ENCODE measurements at places on chromosomes 3 and 15. TPM values are rescaled to one million over a fixed set of nuclear protein-coding genes. Genes with fewer than 3 reads are reported as not detected.

PLSCR5 gene
- not detected for total RNA-seq

SLC15A2 gene
- total RNA-seq, result 0.07 TPM

- no peak for DNase-seq
Observed at GRCh38 chr15:33243393-33243792, 48.9 kb upstream of the FMN1 start.

ITIH3 gene
- total RNA-seq, result not detected

DNA sequence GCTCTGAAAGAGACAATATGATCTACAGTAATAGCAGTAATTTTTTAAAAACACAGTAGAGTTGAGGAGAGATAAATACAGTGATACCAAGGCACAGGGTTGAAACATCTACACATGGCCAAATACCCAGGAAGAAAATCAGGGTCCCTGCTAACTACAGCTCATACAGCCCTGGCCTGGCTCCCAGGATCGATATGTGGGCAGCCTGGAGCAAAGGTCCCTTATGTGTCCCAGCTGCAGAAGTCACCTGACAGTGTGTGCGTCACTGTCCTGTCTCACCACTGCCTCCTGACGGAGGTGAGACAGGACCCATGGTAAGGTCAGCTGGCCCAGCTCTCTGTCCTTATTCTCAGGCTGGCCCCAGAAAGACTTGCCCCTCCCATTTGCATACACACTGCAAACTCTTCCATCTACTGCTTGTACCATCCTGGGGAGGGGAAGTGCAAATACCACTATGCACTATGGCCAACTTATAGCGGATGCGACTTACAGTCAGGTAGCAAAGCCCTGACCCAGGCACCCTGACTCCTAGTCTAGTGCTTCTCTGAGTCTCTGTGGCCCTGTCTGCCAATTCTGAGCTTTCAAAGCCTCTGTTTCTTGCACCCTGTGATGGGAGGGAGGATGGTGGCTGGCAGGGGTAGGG is 22.0 kb upstream of the BCL2L10 start:
- DNase-seq, result no peak

GRCh38 chr3:99119385-99119784 is 217.9 kb upstream of the DCBLD2 start:
- DNase-seq, result no peak

GRCh38 chr3:178097576-178097975 is 438.7 kb upstream of the KCNMB2 start:
- no peak for DNase-seq

NEK10 gene
- 5.6 TPM for total RNA-seq

- no peak for DNase-seq
Observed at GRCh38 chr3:71578054-71578751, 5.3 kb downstream of the FOXP1 start.

Data from pulmonary artery endothelial cell (primary cell).